ENCODE measurements at places on chromosomes 4 and X. TPM values are rescaled to one million over a fixed set of nuclear protein-coding genes. Genes with fewer than 3 reads are reported as not detected.

DNA sequence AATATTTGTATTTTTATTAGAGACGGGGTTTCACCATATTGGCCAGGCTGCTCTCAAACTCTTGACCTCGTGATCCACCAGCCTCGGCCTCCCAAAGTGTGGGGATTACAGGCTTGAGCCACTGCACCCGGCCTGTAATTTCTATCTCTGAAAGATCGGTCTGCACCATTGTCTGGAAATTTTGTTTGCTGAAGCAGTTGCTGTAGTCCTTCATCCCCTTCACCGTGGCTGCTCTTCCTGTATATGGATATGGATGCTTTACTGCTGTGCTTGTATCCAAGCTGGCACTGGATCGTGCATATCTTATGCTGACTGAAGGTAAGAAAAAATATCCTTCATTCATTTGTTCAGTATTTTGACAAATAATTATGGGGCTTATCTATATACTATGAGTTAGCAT, 338.4 kb upstream of the GNPDA2 start:
- DNase-seq: no peak

GRCh38 chrX:70096052-70096451, 33.8 kb downstream of the OTUD6A start:
- DNase-seq: no peak

- no peak for DNase-seq
Observed at GRCh38 chrX:2689773-2690666, 1.1 kb upstream of the CD99 start.

DNA sequence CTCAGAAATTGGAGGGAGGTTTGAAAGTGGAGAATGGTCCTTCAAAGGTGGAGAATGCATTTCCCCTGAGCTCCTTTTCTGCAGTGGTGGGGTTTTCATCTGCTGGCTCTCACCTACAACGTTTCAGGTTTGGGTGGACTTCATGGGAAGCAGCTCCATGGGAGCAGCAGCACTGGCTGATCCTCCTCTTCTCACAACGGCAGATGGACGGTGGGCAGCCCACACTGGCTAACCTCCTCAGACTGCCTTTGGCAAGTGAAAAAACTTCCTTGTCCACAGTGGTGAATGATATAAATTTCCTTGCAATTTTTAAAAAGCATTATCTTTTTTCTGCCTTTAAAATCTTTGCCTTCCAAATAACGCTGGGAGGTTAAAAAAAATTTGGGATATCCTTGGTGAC, 93.5 kb downstream of the ZNF827 start:
- DNase-seq: no peak

DNA sequence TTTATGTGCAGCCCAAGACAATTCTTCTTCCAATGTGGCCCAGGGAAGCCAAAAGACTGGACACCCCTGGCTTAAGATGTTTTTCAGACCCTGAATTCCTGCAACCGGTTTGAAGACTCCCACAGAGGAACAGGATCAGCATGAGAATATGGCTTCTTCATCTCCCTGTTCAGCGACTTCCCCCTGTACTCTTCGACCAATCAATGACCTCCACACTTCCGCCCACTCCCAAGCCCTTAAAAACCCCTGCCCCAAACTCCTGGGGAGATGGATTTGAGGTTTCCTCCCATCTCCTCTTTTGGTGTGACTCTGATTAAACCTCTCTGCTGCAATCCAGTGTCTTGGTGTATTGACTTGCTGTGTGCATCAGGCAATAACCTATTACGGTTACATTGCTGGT, 344.4 kb downstream of the NR3C2 start:
- no peak for DNase-seq

BEX5 gene
- 1.0 TPM for total RNA-seq

DNA sequence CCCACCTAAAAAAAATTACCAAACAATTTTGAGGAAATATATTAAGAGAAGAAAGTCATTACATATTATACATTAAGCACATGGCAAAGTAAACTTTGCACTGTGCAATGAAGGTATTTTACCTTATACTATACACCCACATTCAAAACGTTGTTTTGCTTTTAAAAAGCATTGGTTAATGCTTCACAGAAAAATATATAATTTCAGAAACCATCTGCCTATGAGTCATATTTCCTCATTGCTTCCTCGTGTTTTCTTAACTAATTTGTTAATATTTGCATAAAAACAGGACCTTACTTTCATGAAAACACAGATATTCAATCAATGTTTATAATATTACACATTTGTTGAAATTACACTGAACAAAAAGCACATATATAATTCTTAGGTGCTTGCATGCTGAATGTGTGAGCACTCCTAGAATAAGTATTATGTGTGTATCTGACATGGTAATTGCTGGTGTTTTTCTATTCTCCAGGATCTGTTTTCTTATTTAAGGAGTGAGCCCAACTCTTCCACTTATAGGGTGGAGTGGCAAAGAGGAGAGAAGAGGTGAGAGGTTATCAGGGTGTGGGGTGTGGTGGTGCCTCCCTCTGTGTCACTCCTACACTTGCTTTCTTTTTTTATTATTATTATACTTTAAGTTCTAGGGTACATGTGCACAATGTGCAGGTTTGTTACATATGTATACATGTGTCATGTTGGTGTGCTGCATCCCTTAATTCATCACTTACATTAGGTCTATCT, 95.1 kb upstream of the IQCM start:
- no peak for DNase-seq

GRCh38 chr4:48498895-48499294, 8.8 kb downstream of the ZAR1 start:
- no peak for DNase-seq

ZNF674 gene
- total RNA-seq: 6.6 TPM

C4orf50 gene
- 0.09 TPM for total RNA-seq

CLDN22 gene
- total RNA-seq: not detected

- DNase-seq: no peak
Observed at GRCh38 chr4:1763550-1764080, 29.5 kb upstream of the FGFR3 start.

GRCh38 chr4:181323061-181323460, 920.1 kb upstream of the TENM3 start:
- DNase-seq: no peak

ARSJ gene
- total RNA-seq: 5.3 TPM

GRCh38 chr4:151409470-151410313, 716 bp downstream of the FHIP1A start:
- peak; percentile 58 for DNase-seq

GRCh38 chr4:39716356-39716755, 18.4 kb downstream of the UBE2K start:
- DNase-seq: no peak

- DNase-seq: no peak
Observed at GRCh38 chr4:150477869-150478268, 104.1 kb upstream of the MAB21L2 start.

DNA sequence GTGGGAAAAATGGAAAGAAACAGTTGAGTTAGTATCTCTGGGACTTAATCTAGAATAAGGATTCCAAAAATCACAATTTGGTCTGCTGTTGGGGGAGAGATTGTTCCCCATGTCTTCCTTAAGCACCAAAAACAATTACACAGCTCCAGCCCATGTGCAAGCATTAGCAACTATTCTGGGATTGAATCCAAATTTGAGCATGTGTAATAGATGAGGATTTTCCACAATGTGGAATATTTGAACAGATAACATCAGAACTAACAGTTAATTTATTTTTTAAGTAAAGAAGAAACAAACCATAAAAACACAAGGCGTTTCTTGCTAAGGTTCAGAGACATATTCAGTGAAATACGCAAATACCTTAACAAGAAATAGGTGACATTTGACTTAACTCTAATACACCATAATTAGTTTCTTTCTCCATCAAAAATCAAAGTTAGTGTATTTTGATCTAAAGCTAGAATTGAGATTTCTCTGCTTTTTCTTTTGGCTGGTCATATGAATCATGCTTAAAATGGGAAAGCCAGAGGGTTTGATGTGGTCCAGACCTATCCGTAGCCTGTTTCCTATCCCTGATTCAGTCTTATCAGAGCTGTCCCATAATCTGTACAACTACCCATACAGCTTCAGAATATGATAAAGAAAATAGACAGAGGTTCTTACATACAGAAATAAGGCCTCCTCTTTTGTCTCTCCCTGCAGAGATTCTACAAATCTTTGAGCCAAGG, 413.4 kb downstream of the PACRGL start:
- no peak for DNase-seq

TCEAL7 gene
- total RNA-seq: 15.1 TPM

GRCh38 chrX:42602136-42602535, 175.8 kb downstream of the PPP1R2C start:
- DNase-seq: no peak

DNA sequence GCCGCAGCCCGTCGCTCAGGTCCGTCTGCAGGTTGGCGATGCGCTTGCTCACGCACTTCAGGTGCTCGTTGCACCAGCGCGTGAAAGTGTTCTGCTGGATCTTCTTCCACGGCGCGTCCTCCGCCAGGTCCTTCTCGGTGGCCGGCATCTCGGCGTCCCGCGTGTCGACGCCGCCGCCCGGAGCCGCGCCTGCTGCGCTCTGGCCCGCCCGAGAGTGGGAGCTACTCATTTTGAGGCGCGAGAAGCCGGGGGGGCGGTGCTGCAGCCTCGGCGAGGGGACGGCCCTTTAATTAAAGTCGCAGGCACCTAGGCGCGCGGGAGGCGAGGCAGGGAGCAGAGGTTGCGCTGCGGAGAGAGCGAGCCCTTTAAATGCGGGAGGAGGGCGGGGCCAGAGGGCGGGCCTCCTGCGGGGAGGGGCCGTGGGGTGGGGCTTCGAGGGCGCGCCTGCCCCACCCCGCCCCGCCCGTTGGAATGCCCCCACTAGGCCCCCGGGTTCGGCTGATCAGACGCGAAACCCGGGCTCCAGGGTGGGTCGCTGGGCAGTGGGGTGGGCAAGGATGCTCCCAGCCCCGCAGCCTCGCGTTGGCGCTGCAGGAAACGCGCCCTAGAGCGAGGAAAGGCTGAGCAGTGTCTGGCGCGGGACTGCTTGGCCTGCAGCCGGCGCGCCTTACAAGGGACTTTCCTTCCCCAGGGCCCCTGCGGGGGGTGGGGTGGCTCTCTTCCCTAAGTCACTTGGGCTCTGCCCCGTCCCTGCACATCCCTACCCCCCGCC, 3.2 kb downstream of the FLNA start:
- DNase-seq: peak; percentile 96

VSIG1 gene
- 0.36 TPM for total RNA-seq

DNASE1L1 gene
- total RNA-seq: 18.4 TPM

DNA sequence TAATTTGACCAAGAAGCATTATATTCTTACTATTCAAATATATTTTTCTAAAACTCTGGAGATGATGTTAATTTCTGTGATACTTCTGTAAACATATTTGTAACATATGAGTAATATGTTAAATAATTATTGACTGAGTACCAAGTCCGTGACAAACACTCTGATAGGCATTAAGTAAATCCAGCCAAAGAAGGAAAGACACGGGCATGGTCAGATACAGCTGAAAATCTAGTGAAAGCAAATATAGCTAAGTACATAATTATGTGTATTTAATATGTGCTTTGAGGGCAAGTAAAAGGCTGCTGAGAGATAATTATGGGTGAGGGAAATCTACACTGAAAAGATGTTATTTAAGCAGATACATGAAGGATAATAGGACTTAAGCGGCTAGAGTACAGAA, 1263.6 kb upstream of the ADGRL3 start:
- no peak for DNase-seq

DNA sequence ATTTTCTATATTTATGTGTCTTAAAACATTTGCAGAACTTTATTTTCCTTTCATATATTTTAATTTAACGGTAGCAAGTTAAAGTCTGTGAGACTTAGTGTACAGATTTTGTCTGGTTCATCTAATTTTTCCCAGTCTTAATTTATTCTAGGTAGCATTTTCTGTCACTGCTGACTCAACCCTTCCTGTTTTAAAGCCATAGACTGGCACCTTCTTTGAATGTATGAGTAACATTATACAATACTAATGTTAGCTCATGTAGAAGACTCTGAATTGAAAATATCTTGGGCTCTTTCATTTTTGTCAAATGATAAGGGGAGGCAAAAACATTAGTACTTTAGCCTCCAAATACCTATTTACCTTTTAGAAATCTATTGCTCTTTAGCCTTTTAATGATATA, 43.6 kb downstream of the BLTP1 start:
- DNase-seq: no peak

H2BW2 gene
- not detected for total RNA-seq

- no peak for DNase-seq
Observed at GRCh38 chr4:114200026-114200425, 220.6 kb upstream of the ARSJ start.

DNA sequence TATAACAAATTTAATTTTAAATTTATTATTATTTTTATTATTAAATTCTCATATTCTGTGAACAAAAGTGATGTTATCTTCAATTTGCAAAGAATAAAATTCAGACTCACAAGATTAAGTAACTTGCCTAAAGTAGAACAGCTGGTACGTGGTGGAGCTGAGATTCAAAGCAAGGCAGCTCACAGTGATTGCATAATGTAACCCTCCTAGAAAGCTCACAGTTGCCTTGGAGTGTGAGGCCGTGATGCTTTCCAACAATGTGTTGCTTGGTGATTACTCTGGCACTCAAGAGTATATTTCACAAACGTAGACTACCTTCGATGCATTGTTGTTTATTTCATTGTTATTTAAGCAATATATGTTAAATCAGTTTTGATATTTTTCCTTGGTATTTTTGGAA, 1039.2 kb upstream of the PABPC4L start:
- no peak for DNase-seq

PDE6B gene
- 2.5 TPM for total RNA-seq

MAGEA11 gene
- not detected for total RNA-seq

TCP11X2 gene
- total RNA-seq: not detected

- no peak for DNase-seq
Observed at GRCh38 chr4:26607776-26608175, 23.9 kb downstream of the TBC1D19 start.

REELD1 gene
- total RNA-seq: 0.62 TPM

GRCh38 chr4:56183344-56183959, 203.8 kb downstream of the AASDH start:
- DNase-seq: no peak

- no peak for DNase-seq
Observed at GRCh38 chr4:77493120-77493752, 112.4 kb upstream of the CXCL13 start.

- DNase-seq: peak; percentile 89
Observed at GRCh38 chr4:170089668-170090351, at the start of gene AADAT. TSS of gene AADAT (minus strand) at chr4:170089956. CDS start at chr4:170089690, 266 bp downstream.

DNA sequence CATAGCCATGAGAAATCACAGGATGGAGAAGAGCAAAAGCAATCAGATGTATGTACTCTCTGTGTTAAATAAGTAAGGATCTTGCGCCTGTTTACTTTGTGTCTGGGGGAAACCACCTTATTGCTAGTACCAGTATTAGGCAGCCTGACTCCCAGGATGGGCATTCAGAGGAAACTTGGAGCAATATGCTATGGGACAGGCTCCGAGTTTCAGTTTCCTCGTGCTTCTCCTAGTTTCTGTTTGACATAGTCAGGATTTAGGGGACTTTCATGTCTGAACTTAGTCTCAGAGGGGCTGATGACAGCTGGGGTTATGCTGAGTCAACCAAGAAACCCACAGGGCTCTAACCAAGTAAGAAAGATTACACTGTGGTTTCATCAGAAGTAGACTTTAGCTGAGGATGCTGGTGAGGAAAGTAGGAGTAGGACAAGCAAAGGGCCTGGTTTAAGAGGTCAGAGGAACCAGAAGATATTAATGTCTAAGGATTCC, 13.5 kb downstream of the NSUN7 start:
- DNase-seq: no peak

SYN1 gene
- 2.9 TPM for total RNA-seq

GRCh38 chr4:85788604-85789003, 313.7 kb downstream of the ARHGAP24 start:
- DNase-seq: no peak
